ENCODE measurements at places on chromosomes 3 and 15. TPM values are rescaled to one million over a fixed set of nuclear protein-coding genes. Genes with fewer than 3 reads are reported as not detected.

IL17RB gene
- total RNA-seq = 4.5 TPM

HIGD2B gene
- total RNA-seq = not detected

DNA sequence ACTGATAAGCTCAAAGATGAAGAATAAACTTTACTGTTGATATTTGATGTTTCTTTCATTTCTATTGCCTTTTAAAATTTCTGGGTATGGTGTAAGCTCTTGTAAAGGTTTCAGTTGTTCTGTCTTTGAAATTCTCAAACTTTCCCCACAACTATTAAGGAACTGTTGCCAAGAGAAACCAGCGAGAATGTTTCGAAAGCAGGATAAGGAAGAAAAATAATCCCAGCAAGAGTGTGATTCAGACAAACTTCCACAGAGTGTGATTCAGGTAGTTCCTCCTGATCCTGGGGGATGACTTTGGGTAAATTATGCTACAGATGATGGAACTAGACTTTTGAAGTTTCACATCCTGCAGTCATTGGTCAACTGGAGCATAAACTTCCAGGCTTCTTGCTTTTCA lies 632.0 kb downstream of the NSUN3 start:
- DNase-seq = no peak

- DNase-seq = no peak
These were observed 99.6 kb downstream of the FAM43A start for GRCh38 chr3:194785315-194785714.

DNA sequence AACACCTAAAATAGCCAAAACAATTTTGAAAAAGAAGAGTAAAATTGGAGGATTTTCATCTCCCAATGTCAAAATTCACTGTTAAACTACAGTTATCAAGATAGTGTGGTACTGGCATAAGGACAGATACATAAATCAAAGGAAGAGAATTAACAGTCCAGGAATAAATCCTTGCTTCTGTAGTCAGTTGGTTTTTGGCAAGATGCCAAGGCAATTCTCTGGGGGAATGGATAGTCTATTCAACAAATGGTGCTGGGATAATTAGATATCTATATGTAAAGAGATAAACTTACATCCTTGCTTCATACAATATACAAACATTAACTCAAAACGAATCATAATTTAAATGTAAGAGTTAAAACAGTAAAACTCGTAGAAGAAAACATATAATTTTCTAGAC lies 57.9 kb upstream of the SELENOK start:
- no peak for DNase-seq

GRCh38 chr15:80070840-80071239 lies 11.4 kb downstream of the ZFAND6 start:
- no peak for DNase-seq

DNA sequence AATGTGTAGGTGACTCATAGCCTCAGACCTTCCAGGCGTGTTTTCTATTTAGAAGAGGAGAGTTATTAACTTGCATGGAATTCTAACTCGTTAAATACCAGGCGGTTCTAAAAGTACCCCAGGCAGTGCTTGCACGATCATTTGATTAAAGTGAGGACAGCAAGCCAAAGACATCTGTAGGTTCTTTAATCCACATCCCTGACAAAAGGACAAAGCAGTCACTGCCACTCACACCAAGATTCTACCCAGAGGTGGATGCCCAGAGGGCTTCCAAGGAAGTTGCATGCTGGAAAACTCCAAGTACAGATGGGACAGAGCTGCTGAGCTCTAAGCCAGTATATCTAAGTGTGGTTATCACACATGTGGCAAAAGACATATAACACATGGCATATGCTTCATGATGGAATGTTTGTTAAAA lies 372.1 kb downstream of the ROBO2 start:
- no peak for DNase-seq

GRCh38 chr3:126872701-126873342 lies 110.1 kb upstream of the PLXNA1 start:
- DNase-seq = no peak

GRCh38 chr3:186532598-186533072 lies 11.5 kb downstream of the CRYGS start:
- no peak for DNase-seq

All from adrenal gland (tissue), 19 donors.